ENCODE measurements at places on chromosomes 11 and 22.

- no peak for DNase-seq
These were observed at the start of gene ARHGAP42 for GRCh38 chr11:100687054-100687629. Gene ARHGAP42 (plus strand): TSS chr11:100687288. CDS start chr11:100687679, 391 bp downstream.

- peak; percentile 18 for DNase-seq
These were observed 1.6 kb downstream of the CAPN1 start for GRCh38 chr11:65183201-65183891.

- DNase-seq, result no peak
These were observed 34.7 kb downstream of the PISD start for GRCh38 chr22:31627223-31627731.

DNA sequence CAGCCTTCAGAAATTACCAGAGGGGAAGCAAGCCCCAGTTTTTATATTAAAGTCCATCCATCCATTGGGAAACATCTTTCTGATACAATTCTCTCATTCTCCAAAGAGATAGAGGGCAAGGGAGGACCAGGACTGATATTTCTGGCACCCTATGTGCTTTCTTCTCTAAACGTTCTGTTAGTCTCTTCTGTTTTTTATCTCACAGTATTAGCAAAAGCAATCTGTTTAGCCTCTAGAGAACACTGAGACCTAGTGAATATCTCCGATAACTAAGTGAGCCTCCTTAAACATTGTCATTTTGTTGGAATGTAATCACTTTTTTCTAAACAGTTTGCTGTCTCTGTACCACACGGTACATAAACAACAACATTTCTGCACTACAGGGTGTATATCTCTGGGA lies 464.6 kb downstream of the JRKL start:
- no peak for DNase-seq

- no peak for DNase-seq
These were observed 952.5 kb downstream of the OPCML start for GRCh38 chr11:132579634-132580327.
